ENCODE measurements at places on chromosomes 13 and 19.

- DNase-seq: no peak
Measured at GRCh38 chr19:28876609-28877123, 336.3 kb downstream of the UQCRFS1 start.

GRCh38 chr19:55305491-55305890 is 19.6 kb downstream of the TMEM150B start:
- no peak for DNase-seq

DNA sequence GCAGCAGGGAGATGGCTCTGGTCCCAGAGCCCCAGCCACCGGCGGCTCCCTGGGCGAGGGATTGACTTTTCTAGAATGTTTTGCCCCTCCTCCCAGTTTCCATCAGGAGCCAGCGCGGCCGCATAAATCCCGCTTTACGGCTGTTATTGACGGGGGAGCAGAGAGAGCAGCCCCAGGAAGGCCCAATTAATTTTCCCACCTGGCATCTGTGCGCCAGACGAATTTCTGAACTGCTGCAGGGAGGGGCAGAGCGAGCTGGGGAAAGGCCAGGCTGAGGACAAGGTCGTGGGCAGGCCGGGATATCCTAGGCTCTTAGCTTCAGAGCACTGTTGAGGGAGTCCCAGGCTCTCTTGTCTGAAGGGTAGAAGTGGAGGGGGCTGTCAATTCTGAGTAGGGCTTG is 24.7 kb downstream of the ZNRF4 start:
- no peak for DNase-seq

GRCh38 chr19:11861301-11861700 is 12.8 kb downstream of the ZNF439 start:
- DNase-seq: no peak

DNA sequence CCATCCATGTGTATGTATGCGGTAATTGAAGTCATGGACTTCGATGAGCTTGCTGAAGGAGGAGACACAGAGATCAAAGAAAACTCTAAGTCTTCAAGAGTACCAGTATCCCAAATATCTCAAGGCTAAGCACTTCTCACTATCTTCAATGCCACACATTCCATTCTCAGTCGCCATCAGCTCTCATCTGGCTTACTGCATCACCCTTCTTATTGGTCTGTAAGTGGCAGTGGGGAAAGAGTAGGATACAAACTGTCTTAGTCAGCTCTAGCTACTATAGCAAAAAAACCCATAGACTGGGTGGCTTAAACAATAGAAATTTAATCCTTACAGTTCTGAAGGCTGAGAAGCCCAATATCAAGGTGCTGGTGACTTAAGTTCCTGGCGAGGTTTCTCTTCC is 218.7 kb downstream of the POSTN start:
- no peak for DNase-seq

DNA sequence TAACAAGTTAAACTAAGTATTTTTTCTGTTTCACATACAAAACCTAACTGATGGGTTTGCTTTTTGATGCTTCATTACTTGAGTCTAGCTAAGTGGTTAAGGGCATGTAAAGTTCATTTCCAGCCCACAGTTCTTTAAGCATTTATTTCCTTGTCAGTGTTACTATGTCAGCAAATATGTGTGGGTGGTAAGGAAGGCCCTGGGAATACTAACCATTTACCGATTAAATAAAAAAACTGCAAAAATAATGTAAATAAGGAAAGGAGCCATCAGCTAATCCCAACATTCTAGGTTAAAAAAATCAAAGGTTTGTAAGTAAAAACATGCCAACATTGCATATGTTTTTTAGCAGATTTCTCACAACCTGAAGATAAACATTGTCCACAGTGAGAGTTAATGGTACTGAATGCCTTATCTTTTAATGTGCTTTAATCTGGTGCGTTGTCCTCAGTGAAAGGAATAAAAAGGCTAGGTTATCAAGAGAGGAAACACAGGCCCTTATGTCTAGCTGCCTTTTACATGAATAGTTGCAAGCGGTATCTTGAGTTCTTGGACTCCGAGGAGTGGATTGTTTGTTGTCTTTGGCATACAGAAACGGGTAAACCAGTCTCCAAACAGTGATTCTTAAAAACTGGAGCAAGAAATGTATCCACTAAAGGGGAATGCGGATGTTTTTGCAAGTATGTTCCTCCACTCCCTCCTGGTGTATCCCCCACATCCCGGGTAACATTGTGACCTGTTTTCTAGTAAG is 949.6 kb upstream of the SLC10A2 start:
- no peak for DNase-seq

Measured in NCI-H1436 treated with DMSO at 0.1 percent for 48 hours (cell line).